GM04504 (cell line): ENCODE measurements at places on chromosomes 1 and 21.

GRCh38 chr1:160085686-160086455 is 4.5 kb downstream of the KCNJ9 start:
- DNase-seq: no peak

- no peak for DNase-seq
Observed at GRCh38 chr1:240608707-240609106, 3.2 kb downstream of the GREM2 start.

GRCh38 chr1:17470021-17470799 is 30.7 kb upstream of the RCC2 start:
- DNase-seq: no peak

DNA sequence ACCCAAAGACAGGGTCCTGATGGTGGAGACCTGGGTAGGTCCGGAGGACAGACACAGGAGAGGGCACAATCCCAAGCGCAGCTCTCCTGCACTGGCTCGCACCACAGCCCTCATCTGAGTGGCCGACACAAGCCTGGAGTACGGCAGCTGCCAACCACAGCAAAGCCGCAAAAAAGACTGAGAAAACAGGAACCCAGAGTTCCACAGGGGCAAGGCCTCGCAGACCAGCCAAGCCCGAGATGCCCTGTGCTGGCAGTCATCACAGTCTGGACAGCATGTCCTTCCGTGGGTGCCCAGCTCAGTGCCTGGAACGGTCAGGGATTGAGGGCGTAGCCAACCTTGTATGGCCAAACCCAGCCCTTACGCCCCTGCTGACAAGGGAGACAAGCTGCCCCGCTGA is 11.4 kb downstream of the ZBTB48 start:
- DNase-seq: no peak

DNA sequence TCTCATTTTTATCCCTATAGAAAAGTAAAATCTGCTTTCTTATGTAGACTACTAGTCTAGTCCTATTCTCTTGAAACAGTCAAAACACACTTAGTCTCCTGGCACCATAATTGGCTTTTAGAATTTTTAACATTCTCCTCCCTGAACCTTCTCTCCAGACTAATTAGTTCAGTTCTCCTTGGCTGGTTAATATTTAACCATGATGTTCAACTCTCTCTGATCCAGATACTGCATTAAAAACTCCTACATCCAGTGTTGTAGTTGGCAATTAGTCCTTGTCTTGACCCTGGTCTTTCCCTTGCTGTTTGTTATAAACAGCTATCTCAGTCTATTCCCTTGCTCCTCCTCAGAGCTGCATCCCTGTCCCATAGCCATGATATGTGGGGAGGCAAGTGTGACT is 422.9 kb upstream of the BEND5 start:
- DNase-seq: no peak

DNA sequence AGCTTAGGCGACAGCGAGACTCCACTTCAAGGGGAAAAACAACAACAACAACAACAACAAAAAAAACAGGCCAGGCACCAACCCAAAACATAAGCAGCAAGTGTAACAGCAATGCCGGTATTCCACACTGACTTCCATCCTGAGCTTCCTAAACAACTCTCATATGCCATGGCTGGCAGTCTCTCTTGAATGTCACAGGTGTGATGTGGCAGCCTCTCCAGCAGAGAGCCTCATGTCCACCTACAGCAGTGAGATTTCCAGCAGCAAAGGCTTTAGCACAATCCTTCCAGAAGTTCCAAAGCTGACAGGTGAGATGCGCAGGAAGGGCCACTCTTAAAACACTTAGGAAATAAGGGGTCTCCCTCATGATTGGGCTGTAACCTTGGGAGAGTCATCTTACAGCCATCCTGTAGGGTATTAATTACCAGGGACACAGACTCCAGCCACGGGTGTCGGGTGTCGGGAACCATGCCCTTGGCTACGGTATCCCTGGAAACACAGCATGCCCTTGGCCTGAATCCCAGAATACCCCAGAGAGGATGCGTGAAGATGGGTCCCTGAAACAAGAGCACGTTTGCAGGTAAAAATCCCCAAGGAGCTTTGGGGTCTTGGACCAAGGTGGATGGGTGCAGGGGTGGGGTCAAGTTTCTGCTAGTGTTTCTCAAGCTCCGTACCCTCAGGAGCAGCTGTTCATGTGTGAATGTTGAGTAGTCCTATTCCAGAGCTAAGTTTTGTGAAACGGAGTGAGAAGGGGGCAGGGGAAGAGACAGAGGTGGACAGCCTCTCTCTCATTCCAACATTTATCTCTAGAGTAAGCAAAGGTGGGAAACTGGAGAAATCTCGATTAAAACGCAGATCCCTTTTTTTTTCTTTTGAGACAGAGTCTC is 31.4 kb downstream of the CLSTN1 start:
- DNase-seq: no peak

DNA sequence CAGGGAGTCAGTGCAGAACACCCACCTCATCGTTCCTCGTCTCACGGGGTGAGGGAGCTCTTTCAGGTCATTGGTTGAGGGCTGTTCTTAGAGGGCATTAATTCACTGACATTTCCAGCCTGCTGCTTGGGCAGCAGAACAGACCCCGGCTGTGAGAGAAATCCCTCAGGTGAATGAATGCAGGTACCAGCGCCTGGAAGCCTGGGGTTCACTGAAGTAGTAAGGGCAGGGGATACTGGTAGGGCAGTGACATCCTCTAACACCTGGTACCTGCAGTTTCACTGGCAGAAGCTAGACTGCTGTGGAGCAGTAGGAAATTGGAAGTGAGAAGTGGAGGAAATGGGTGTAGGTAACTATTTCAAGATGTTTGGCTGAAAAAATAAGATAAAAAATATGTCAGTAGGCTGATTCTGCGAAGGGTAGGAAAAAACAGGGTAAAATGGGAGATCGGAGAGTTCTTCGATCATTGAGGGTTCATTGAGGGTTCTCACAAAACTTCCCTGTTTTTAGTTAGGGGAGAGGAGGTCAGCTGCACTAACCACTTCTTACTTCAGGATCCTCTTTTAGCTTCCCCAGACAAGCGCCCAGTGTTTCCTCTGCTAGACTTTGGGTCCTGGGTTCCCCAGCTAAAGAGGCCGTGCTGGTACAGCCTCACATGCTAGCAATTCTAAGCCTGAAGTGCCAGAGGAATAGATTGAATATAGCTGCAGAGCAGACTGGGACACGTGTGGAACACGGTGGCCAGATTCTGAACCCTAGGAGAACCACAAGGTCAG is 55.2 kb downstream of the RNF220 start:
- DNase-seq: no peak

DNA sequence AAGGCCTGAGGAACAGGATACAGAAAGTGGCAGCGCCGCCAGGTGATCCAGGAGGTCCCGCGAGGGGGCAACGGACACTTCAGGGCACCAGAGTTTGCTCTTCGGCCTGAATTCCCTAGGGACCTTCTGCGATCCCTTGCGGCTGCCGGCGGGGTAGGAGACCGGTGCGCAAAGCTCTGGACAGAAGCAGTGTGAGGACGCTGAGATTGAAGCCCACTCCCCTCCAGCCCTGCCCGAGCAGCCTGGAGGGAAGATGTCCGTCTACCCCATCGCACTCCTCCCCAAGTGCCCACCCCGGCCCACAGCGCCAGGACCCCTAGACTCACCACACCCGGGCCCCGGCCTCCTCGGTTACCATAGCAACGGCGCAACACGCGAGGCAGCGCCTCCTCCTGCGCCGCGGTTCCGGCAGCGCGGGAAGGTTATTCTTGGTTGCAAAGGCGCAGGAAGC is at the start of gene ANKRD45:
ANKRD45 (minus strand) TSS at position 361 of the 451 bp plus-strand sequence. CDS start 10,433 bp downstream, outside the sequence.
- DNase-seq: no peak

DNA sequence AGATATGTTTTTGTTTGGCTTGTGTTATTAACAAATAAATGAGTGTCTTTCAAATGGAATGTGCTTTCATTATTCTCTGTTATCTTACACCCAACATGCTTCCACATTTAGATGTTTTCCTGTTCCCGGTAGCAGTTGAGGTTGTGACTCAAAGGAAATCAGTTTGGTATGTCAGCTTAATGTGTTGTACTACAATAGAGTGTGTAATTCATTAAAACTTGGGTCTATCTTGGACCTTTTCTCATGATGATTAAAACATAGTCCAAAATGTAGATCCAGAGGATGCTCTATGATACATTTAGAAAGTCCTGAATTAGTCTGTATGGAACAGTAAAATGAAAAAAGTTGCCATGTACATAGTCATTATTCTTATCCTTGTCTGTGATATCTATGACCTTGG is 26.7 kb downstream of the RTCA start:
- DNase-seq: no peak

DNA sequence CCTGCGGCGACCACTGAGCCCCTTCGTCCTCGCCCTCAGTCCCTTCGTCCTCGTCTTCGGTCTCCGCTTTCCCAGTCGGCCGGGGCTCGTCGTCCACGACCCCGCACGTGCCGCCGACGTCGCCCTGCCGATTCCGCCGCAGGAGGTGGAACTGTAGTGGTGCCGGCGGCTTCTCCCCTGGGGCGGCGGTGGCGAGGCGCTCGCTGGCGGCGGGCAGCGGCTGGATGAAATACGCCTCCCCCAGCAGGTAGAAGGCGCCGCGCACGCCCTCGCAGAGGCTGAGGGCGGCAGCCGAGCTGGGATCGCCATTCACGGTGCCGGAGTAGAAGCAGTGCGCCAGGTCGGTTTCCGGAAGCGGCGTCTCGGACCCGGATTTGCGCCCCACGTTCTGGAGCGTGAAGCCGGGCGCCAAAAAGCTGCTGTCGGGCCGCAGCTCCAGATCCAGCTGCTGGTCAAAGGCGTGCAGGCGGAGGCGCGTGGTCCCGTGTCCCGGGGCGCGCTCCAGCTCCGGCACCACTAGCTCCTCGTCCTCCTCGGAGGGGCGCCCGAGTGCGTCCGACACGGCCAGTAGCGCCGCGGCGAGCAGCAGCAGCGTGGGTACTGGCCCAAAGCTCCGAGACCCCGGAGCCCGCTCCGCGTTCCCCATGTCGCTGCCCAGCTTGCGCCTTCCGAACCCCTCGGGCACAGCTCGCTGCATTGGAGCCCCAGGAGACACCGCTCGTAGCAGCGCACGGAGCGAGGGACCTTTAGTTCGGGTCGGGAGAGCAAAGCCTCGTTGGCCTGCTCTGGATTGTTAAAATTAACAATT is 747 bp downstream of the ADAMTS1 start:
- DNase-seq: no peak

GRCh38 chr1:154767315-154768240 is 102.5 kb downstream of the KCNN3 start:
- DNase-seq: no peak

DNA sequence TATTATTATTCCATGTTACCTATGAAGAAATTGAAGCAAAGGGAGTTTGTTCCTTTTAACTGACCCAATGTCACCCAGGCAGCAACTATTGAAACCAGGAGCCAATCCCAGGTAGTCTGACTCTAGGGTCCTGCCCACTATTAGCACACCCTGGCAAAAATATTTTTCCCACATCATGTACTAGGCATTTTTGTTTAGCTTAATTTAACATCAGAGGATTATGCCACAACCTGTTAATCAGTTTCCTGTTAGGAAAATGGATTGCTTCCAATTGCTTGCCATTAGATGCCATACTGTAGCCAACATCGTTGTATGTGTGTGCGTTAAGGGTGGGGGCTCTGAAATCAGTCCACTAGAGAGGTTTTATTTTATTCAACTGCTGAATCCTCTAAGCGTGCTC is 281.1 kb downstream of the DNM3 start:
- no peak for DNase-seq

- DNase-seq: no peak
Observed at GRCh38 chr1:17520473-17521319, 18.8 kb upstream of the ARHGEF10L start.

GRCh38 chr21:28910280-28910887 is 82.3 kb downstream of the LTN1 start:
- DNase-seq: no peak

DNA sequence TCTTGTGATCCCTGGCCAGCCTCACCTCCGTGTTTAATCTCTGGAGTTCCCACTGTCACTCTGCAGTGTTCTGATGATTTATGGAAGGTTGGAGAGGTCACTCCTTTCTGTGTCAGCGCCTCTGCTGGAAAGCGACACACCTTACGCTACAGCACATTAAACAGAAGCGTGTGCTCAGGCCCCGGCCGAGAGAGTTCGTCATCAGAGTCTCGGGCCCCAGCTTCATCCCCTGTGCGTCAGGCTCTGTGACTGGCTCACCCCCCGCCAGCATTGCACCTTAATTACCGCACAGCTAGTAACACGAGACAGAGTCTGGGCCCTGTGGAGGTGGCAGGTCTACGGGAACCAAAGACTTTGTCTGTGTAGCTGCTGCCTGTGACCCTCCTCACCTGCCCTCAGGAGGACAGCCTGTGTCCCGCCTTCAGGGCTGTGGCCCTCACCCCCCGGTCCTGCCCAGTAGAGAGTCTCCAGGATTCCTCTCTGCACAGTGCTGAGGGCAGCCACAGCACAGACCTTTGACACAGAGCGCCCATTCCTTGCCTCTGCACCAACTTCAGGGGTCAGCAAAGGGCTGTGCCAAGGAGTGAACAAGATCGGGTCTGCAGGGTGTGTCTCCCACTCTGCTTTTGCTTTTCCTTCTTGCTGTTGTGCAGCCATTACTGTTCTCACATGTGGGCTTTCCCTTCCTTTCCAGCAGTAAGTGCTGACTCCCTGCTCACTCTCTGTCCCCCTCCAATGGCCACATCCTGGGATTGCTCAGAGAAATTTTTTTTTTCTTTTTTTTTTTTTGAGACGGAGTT is 157.6 kb downstream of the PGBD5 start:
- DNase-seq: peak; percentile 43

DNA sequence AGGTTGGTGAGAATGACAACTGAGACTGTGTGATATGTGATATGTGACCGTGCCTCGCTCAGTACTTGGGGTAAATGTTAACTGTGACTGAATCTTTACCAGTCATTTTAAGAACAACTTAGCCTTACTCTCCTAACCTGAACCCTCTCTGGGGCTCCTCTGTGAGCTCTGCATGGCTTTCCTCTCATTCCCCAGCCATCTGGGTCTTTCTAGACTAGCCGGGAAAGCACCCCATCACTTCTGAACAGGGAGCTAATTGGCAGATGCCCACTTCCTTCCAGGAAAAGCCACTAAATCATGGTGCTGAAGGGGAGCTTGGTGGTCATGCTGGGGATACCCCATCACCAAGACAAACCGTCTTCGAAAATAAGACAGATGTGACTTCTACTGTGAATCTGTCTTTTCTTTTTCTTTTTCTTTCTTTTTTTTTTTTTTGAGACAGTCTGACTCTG is 16.5 kb upstream of the FOXO6 start:
- DNase-seq: no peak

DNA sequence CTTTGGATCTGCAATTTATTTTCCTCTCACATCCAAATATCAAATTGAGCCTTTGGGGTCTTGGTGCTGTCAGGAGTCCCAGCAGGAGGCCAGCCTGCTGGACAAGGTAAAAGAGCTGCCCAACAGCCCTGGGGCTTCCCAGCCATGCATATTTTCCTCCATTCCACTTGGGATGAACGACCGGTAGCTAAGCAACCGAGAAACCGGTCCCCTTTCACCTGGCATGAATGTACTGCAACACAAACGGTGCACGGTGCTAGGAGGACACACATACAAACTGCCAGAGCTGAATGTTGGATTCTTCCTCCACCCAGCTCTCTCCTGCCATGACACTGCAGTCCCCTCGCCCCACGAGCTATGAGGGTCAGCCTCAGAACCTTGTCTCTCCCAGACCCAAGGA is 42.7 kb downstream of the BCAR3 start:
- DNase-seq: no peak

GRCh38 chr21:41195311-41195710 is 27.4 kb downstream of the BACE2 start:
- no peak for DNase-seq
